ENCODE measurements at places on chromosomes 3 and 15.

- peak; percentile 27 for ATAC-seq
These were observed 48.5 kb downstream of the EFHB start for GRCh38 chr3:19885468-19885867.

DNA sequence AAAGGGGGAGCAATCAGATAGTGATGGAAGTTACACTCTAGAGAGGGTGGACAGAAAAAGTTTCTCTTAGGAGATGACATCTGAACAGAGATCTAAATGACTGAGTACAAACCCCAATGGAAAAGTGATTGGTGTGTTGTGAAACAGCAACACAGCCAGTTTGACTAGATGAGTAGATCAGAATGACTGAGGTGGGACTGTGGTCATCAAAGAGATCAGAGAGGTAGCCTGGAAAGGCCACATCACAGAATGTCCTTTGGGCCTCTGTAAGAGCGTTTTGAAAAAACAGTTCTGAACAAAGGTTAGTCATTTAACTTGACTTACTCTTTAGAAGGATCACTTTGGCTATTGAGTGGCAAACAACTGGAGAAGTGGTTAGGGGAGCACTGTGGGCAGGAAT, 10.6 kb downstream of the LRRC58 start:
- ATAC-seq, result no peak

DNA sequence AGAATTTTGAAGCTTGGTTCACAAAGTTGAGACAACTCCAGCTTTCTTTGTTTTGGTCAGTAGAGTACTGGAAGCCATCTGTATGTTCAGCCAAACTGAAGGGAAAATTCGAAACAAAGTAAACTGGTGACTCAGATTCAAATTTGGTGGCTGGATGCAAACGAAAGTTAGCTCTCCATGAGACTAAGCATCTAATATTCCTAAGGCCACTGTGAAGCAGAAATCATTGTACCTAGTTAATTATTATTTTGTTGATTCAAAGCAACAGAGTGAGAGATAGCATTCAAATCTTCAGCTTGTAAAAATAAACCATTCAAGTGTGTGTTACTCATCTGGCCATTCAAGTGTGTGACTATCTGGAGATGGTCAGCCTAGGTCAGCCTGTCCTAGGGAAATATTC, 42.1 kb downstream of the NR2F2 start:
- ATAC-seq, result no peak

- ATAC-seq, result no peak
These were observed 60.9 kb downstream of the ASB7 start for GRCh38 chr15:100663086-100663914.
